Stimulated activated CD8-positive, alpha-beta memory T cell treated with anti-CD3 and anti-CD28 coated beads, Interleukin-15, amount 100 ng/mL, for 48 hours (primary cell): ENCODE measurements at places on chromosomes 2 and 18.

- no peak for DNase-seq
These were observed 156.0 kb downstream of the RIT2 start for GRCh38 chr18:42959528-42959927.

- DNase-seq, result no peak
These were observed 108.6 kb downstream of the AGPS start for GRCh38 chr2:177501186-177501585.

DNA sequence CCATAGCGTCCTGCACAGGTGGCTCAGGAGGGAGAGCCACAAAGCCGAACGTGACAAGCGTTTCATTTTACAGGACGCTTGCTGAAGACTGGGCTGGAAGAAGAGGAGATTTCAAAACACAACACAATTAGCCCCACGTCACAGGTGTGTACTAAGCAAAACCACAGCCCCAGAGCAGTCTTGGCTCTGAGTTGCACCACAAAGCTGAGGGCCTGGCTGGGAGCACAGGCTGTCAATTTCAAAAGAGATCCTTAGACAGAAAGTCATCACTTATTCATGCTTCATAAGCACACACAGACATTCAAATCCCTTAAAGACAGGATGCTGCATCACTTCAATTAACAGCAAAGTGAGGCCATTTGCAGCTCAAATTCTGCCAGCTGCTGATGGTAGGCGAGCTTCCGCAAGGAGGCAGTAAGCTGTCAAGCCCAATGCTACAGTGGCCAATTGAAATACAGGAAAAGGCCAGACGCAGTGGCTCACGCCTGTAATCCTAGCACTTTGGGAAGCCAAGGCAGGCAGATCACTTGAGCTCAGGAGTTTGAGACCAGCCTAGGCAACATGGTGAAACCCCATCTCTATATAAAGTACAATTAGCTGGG is 79.6 kb downstream of the SKA1 start:
- no peak for DNase-seq

- no peak for DNase-seq
These were observed 74.7 kb downstream of the EIPR1 start for GRCh38 chr2:3302751-3303582.

DNA sequence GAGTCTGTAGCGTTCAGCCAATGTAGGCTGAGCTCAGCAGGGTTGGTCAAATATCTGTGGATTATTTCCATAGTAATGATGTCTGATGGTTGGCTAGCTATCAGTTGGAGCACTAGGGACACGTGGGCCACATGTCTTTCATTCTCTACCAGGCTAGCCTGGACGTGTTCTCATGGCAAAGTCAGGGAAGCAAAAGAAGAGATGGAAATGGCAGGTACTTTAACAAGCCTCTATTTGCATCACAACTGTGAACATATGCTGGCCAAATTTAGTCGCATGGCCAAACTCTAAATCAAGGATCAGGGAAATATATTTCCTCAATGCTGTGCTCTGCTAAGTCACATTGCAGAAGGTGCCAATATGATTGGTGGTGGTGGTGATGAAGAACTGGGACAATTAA is 371.6 kb upstream of the CHST9 start:
- no peak for DNase-seq

DNA sequence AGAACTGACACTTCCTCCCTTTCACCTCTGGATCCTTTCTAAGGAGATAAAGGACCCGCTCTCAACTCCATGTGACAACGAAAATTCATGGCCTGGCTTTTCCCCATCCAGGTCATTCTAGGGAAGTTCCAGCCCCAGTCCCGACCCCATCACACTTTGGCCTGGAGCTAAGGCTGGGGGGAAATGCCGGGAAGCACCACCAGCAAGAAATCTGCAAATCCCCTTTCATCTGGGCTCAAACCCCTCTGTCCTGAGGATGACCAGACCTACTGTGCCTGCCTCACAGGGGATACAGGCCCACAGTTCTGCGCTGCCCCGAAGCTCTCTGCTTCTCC is 1.3 kb downstream of the SIX2 start:
- DNase-seq, result no peak

DNA sequence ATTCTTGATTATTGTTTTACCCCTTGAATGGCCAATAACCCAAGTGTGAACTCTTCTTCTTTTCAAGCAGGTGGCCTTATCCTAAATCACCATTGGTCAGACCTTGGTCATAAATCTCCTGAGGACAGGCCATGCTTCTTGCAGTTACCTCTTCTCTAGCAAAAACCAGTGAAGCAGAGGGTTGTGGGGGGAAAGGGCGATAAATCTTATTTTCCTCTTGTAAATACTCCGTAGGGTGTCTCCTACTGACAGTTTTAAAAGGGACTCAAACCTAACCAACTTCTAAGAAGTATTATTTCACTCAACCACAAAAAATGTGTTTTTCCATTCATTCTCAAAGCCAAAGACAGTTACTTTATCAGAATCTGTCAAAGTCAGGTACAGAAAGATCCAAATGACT is 168.1 kb upstream of the RMP24 start:
- no peak for DNase-seq

DNA sequence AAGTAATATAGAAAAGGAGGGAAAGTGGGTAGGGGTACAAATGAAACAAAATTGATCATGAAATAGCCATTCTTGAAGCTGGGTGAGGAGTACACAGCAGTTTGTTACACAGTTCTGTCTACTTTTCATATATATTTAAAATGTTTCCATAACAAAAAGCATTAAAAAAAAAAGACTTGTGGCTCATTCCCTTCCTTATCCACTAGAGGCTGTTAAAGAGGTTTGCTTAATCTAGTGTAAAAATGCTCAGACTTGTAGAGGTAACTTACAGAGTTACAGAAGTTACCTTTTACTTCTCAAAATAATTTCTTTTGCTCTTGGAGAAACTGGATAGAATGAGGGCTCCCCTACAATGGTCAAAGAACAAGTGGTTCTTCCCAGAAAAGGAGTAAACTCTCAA is 8.1 kb upstream of the WIPF1 start:
- no peak for DNase-seq

- DNase-seq, result no peak
These were observed 334.0 kb downstream of the TRIB2 start for GRCh38 chr2:13050764-13051163.

DNA sequence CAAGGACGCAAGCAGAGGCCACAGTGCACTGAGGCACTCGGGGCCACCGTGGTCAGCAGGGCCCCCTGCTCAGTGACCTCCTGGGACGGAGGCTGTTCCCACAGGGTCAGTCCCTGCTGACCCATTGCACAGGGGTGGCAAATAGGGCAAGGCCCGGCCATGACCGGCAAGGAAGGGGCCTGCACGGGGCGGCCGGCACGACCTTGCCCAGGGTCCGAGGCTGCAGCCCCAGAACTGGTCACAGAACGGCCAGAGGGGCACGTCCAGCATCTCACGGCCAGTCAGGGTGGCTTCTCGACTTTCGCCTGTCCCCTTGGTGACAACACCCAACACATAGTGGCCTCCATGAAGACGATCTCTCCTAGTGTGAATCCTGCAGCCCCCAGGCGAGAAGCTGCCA is 27.6 kb upstream of the OTOS start:
- DNase-seq, result no peak

GRCh38 chr2:212328136-212328535 is 210.5 kb downstream of the ERBB4 start:
- DNase-seq, result no peak

GRCh38 chr2:60586081-60586480 is 32.6 kb upstream of the BCL11A start:
- no peak for DNase-seq

DNA sequence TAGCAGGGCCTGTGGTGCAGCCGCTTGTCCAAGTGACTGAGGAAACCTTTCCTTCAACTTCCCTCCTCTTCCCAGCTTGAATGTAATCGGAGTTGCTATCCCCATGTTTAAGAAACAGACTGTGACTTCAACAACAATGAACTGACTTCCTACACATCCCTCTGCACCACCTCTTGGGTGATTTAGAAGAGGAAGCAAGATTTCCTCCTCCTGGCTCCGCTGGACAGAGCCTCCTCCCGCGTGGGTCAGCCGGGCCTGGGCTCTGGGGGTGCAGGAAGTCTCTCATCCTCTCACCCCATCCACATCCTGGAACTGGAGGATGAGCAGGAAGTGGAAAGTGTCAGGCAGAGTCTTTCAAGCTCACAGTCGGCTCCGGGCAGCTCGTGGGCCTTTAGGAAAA is 84.3 kb downstream of the GATA6 start:
- DNase-seq, result no peak

GRCh38 chr2:121483846-121484245 is 46.8 kb upstream of the RNU4ATAC start:
- no peak for DNase-seq

GRCh38 chr2:233013027-233013461 is at the start of gene NGEF:
NGEF (minus strand) TSS chr2:233013256; CDS start chr2:232974890, 38,366 bp downstream.
- no peak for DNase-seq

- DNase-seq, result peak; percentile 8
These were observed 33.4 kb downstream of the XRCC5 start for GRCh38 chr2:216142540-216142939.

GRCh38 chr2:167057446-167057845 is 169.2 kb downstream of the XIRP2 start:
- no peak for DNase-seq

GRCh38 chr2:215664847-215665525 is 229.1 kb upstream of the FN1 start:
- no peak for DNase-seq

- no peak for DNase-seq
These were observed 81.5 kb upstream of the CD226 start for GRCh38 chr18:70029163-70029562.

GRCh38 chr18:48208432-48209140 is 200.6 kb downstream of the ZBTB7C start:
- DNase-seq, result no peak

GRCh38 chr18:30280861-30281470 is 761.6 kb downstream of the DSC3 start:
- no peak for DNase-seq

DNA sequence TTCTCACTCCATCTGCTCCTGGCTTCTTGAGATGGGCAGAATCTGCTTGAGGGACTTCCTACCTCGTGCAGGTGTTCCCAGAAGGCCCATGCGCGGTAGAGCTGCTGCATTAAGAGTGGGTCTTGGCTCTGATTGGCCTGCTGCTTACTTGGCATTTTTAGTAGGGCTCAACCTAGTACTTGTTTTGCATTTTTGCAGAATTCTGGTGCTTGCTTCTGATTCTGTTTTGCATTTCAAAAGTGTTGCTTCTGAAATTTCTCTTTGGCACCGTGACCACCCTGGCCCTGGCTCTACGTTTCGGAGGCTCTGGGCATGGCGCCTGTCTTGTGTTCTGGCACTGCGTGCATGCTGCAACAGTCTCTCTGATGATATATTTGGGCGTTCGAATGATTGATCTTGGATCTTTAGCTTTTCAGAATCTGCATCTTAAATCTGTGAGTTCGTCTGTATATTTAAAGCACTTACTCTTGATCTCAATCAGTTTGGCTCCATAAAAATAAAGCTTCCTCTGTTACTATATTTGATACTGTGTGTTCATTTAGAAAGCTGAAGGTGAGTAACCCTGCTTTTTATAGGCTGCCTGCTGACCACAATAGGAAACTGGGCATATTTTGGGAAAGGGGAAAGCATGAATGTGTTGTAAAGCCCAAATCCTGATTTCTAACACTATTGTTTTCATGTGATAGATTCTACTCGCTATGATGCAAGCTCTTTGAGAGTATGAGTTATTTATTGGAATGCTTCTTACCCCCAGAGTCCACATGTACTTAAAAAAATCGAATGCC is 22.2 kb downstream of the EFR3B start:
- DNase-seq, result no peak

GRCh38 chr18:39840406-39840805 is 2114.6 kb upstream of the PIK3C3 start:
- no peak for DNase-seq

GRCh38 chr2:70546376-70546775 is 7.2 kb downstream of the TGFA start:
- no peak for DNase-seq

DNA sequence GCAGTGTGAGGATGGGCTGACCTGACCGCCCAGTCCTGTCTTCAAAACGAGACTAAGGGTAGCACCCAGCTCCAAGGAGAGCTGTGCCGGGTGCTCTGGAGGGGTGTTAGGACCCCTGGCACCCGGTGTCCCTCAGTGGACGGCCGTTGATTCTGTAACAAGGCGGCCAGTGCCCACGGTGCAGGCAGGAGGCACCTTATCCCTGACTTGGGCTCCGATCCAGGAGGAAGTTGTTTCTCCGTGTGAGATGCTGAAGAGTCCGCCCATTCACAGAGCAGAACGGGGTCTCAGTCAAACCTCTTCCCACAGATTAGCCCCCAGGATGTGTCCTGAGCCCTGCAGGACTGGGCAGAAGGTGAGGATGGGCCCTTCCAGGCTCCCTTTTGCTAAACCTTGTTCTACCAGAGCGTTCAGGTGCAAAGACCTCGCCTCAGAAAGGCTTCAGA is 123.0 kb downstream of the NFATC1 start:
- no peak for DNase-seq
